Stimulated activated CD4-positive, alpha-beta T cell treated with anti-CD3 and anti-CD28 coated beads, TNF-alpha, amount 100 ng/mL, for 24 hours (primary cell): ENCODE measurements at places on chromosomes 7 and 10.

DNA sequence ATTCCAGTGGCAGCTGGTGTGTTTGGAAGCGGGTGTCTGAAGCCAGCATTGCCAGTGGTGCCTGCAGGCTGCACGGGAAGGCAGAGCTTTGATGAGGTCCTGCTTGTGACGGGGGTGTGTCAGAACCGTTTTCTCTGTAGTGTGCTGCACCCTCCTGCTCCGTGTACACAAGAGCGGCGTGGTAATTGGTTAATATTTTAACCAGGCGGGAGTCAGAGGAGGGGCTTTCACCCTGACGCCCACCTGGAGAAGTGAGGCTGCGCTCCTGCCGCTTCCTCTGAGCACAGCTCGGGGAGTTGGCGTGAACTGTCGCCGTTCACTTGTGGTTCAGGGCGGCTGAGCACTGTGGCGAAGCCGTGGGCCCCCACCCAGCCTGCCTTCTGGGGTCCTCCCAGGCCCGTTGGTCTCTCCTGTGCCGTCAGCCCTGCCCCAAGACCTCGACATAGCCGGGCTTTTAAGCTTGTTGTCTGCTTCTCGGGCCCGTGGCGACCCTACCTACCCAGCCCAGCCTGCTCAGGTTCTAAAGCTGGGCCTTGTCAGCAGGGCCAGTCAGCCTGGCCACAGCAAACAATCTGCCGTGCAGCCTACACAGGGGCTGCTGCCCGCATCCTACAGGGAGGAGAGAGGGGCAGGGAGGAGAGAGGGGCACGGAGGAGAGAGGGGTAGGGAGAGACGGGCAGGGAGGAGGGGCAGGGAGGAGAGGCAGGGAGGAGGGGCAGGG, 11.6 kb downstream of the NKX6-2 start:
- DNase-seq = no peak

GRCh38 chr7:46930366-46930765, 651.5 kb downstream of the TNS3 start:
- DNase-seq = no peak

- DNase-seq = no peak
Observed at GRCh38 chr10:44132361-44133289, 252.3 kb downstream of the CXCL12 start.

- no peak for DNase-seq
Observed at GRCh38 chr10:71801361-71801760, 28.0 kb upstream of the VSIR start.

- no peak for DNase-seq
Observed at GRCh38 chr10:29257784-29258135, 31.1 kb upstream of the LYZL1 start.

DNA sequence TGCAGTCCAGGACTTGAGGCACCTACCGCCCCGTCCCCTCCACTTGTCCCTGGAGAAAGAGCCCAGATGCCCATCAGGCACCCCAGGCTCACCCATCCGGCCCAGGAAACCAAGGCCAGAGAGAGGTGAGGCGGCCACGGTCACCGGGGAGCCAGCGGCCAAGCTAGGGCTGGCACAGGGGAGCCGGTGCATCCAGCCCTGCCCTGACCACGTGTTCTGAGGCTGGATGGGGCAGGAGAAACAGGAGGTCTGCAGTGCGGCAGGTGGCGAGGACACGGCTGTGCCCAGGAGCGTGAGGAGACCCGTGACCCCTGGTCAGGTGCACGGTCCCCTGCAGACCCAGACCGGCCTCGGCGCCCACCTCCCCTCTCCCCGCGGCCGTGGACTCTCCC, 27.6 kb downstream of the UNCX start:
- no peak for DNase-seq

- DNase-seq = no peak
Observed at GRCh38 chr7:107220356-107220755, 51.6 kb downstream of the HBP1 start.

DNA sequence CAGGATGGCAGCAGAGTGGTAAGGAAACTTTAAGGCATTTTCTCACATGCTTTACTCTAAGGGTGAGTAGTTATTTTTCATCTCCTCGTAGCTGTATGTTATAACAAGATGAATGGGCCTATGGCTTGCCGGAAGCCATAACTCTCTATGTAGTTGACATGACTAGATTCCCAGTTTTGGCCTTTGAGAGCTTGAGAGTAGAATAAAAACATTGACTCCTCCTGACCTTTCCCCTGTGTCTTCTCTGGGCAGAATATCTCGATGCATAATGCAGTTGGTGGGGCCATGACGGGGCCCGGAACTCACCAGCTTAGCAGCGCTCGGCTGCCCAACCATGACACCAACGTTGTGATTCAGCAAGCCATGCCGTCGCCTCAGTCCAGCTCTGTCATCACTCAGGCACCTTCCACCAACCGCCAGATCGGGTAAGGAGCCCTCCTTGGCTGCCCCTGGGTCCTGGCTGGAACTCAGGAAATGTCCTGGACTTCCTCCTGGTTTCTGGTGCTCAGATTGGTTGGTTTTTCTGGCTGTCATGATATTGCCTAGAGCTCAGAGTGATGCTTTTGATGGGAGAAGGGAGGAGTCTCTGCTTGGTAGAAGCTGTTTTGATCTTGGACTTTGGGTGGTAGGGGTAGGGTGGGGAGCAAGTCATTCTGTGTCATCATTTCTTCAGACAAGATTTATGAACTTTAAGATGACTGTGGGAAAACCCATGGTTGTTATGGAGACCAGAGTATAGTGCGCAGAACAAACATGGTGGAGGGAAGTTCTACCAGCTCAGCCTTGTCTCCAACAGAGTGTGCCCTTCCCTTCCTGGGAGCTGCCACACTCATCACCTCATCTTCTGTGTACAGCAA, 158.0 kb downstream of the CREB5 start:
- no peak for DNase-seq

GRCh38 chr7:120480930-120481329, 208.0 kb downstream of the KCND2 start:
- DNase-seq = no peak

DNA sequence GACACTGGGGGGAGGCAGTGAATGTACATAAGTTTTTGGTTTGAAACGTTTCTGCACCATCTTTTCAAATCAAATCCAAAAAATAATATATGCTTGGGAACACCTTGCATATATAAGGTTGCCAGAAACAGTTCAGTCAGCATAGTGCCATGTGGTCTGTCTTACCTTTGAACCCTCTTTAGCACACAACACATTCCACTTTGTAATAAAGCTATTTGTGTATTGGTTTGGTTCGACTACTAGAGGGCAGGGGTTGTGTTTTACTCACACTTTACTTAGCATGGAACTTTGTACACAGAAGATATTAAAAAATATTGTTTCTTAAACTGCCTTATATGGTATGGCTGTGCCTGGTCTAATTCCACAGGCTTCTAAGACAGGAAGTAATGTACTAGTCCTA, 43.2 kb downstream of the ALDH18A1 start:
- no peak for DNase-seq
